ENCODE measurements at places on chromosomes 2 and 18.

- DNase-seq: no peak
These were observed 415.7 kb upstream of the FIGN start for GRCh38 chr2:164151522-164151921.

DNA sequence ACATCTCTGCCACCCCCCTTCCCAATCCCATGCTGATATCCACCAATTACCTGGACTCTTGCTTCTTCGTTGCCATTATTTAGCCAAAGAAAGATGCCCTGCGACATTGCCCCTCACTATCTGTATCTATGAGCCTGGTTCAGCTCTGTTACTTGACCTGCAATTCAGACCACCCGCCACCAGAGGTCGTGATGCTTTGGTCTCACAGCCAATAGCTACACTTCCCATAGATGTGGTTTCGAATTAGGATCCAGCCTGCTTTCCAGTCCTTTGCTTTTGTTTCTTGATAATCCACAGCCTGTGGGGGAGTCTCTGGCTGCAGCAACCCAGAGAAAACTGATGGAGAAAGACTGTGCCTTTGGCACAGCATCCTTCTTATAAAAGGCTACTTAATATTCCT is 239.4 kb downstream of the KLHL29 start:
- no peak for DNase-seq

- DNase-seq: no peak
These were observed 32.0 kb downstream of the NEDD4L start for GRCh38 chr18:58076052-58076451.

- no peak for DNase-seq
These were observed 63.4 kb downstream of the TPO start for GRCh38 chr2:1476617-1477195.
